ENCODE measurements at places on chromosomes 2 and 18.

DNA sequence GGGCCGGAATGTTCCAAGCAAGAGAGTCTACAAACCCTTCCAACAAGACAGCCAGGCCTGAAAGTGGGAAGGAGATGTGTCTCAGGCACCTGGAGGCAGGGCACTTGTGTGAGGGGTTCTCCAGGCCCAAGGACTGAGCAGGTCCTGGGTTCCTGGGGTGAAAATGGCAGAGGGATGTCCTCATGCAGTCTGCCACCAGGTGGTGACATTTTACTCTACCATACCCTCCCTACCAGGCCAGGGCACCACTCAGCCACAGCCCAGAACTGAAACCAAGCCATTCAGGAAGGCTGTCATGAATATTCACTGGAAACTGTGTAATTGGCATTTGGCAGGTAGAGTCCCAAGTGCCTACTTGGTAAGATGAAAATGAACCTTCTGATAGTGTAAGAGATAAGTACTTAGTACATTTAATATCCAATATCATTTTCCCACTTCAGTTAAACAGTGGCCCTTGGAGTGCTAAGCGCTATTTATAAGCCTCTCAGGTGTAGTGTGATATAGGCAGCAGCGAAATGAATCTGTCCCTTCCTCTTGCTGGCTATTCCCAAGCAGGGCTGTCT, 185.1 kb downstream of the MYO5B start:
- peak; percentile 18 for DNase-seq

- DNase-seq, result peak; percentile 5
Observed at GRCh38 chr2:72919414-72920317, 2.3 kb downstream of the EMX1 start.

DNA sequence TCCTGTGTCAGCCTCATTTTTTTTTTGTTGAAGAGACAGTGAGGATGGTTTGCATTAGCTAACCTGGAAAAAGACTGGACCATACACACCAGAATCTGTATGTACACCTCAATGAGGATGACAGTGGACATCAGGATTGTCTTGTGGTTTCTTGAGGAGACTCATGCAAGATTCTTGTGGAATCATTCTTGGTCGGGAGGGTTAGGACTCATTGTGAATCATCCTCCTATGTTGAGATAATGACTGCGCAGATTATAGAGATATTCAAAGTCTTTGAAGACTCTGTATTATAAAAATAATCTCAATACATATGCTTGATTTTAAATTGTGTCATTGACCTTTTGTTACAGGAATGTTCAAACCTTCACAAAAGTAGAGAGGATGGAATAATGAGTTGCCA, 49.1 kb upstream of the DOCK10 start:
- peak; percentile 76 for DNase-seq

DNA sequence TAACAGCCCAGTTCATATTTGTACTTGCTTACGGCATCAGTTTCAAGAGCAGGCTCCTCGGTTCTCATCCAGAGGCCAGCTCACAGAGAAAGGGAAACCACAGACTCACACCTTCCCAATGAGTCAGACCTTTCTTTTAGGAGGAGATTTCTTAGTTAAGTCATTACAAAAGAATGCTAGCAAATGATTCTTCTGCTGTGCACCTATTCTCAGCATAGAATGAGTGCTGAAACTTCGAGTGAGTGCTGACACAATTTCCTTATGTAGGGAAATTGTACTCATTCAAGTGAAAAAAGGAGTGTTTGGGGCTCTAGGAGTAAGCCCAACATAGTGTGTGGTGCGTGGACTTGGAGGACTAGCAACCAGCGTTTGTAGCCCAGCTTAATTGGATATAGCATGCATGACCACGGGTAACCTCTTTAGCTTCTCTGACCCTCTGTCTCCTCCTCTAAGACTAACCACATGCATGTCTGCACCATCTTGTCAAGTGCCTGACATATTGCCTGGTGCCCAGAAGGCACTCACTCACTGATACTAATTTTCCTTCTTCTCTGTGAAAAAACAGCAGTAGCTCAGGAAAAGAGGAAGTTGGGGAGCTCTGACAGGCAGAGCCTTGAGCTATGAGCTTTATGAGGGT, 87.0 kb downstream of the ALPK2 start:
- peak; percentile 91 for DNase-seq

GRCh38 chr2:1231466-1232063, 181.7 kb upstream of the TPO start:
- DNase-seq, result no peak
